Stimulated activated CD8-positive, alpha-beta memory T cell treated with anti-CD3 and anti-CD28 coated beads, Interleukin-2, amount 100 ng/mL, for 1 hour (primary cell): ENCODE measurements at places on chromosomes 6 and 20.

- DNase-seq, result no peak
Measured at GRCh38 chr20:55437798-55438415, 567.4 kb downstream of the CBLN4 start.

- DNase-seq, result no peak
Measured at GRCh38 chr20:38586181-38586525, 5.2 kb downstream of the ADIG start.

- DNase-seq, result no peak
Measured at GRCh38 chr6:170452767-170453545, 100.2 kb downstream of the PSMB1 start.

DNA sequence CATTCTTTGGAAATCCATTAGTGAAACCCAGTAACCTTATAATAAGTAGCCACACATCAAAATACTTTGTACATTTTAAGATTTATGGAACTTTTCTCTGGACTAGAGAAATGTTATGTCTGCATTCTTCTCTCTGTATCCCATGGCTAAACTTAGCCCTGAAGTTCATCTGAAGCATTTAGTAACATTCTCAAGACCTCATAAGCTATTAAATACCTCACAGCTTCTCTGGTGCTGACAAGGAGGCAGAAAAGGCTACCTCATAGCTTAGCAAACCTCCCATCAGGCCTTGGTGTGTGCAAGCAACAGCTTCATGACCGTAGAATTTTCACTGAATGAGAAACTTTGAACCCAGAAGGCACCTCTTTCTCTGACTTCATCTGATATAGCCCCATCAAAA lies 38.9 kb upstream of the HDGFL1 start:
- no peak for DNase-seq

- no peak for DNase-seq
Measured at GRCh38 chr6:41707565-41708200, 27.7 kb downstream of the TFEB start.

DNA sequence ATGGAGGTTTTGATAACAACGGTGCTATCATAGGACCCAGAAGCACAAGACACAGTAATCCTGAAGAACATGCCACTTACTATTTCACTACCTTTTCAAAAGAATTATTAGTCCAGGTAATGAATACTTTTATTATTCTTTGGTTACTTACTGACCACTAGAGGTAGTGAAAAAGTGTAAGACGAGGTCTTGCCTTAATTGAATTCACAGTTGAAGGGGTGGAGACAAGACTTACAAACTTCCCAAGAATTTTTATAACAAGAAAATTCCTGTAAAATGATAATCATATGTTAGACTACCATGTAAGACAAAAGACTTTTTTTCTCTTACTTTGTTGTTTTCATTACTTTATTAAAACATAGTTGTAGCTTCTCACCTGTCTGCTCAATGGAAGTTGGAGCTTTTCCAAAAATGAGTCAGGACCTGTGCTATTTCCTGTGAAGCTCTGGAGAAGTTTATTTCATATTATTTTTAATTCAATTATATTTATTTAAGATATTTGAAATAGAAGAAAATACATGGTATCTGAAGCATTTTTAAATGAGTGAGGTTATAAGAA lies 52.4 kb downstream of the DOP1A start:
- no peak for DNase-seq

DNA sequence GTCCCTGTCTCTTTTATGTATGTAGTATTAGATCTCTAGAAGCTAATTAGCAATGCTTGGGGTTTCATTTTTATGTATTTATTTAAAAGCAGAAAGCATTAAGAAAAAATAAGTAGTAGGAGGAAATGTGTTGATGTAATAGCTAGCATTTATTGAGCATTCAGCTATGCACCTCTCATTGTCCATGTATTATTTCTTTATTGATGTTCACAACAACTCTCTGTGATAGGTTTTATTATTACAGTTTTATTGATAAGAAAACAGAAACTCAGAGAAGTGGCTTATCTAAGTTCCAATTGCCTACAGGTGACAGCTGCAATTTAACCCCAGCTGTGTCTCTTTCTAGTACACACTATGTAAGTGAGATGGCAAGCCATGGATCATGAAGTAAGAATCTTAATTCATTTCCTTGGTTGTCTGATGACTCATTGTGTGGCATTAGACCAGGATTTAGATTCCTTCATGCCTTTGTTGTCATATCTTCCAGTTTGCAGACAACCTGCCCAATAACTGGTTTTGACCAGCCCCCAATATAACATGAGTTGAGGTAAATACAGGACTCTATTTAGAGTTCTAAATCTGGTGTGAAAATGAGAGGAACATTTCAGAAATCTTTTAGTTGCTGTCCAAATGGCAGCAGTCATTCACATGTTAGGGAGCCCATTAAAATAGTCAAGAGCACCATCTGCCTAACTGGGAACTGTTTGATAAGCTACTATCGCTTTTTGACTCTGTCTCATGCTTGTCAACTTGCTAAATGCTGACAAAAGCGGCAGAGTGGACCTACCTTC lies 170.8 kb upstream of the PHACTR1 start:
- no peak for DNase-seq

- DNase-seq, result no peak
Measured at GRCh38 chr20:48277266-48277665, 492.0 kb upstream of the SULF2 start.

GRCh38 chr6:95230071-95230740 lies 347.1 kb upstream of the MANEA start:
- no peak for DNase-seq

DNA sequence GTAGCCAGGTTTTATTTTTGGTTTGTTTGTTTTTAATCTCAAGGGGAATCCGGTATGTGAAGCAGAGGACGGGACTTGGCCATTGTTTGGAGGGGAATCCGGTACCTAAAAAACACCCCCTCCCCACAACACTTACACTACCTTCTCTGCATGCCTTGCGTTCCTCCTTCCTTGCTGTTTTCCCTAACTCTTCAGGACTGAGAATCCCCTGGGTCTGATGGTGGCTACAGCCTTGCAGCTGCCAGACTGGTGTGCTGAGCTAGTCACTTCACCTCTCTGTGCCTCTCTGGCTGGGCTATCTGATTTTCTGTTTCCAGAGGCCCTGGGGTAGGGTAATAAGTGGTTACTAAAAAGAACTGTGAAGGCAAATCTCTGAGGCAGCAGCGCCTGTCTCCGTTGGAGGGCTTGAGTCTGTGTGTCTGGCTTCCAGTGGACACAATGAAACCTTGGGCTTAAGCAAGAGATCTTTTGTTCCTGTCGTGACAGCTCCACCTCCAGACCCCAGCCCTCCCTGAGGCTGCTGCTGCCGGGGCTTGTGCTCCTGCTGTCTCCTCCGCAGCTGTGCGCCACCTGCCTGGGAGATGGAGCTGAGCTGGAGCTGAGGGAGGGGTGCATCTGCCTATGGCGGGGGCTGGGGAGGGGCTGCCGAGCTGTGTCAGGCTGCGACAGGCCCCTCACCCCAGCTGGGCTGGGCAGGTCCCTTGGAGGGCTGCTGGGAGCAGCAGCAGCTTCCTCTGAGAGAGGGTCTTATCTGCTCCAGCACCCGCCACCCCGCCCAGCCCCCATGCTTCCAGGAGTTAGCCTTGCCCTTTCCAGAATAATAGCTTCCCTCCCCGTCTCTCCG lies 65.8 kb upstream of the CCDC167 start:
- DNase-seq, result no peak

DNA sequence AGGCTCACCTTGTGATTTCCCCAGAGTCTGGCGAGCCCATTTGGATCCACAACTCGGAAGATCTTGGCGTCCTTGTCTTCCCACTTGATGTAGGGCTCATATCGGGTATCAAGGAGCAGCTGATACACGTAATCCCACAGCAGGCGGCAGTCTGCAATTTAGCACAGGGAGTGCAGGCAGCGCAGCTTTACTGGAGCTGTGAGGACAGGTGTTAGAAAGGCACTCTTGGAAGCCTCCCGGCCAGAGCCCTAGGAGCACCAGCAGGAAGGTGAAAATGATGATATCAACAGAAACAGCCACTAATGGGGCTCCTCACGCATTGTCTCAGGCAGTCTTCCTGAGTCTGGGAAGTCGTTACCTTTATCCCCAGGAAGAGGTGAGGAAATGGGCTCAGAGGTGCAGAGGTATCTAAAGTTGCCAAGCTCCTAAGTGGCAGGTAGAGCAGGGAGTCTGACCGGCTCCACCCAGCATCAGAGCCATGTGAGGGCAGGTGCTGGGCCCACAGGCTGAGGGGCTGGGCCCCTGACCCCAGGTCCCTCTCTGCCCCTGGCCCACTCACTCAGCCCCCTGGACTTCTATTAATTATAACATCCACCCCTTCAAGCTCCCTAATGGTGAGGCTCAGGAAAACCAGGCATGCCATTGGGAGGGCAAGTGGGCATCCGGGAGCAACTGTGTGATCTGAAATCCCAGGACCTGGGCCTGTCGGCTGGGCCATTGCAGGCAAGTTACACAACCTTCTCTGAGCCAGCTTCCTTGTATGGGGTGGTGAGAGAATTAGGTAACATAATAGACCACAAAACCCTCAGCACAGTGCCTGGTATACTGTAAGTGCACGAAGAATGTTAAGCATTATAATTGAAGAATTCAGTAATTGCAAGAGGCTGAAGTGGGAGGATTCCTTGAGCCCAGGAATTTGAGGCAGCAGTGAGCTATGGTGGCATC lies 18.3 kb downstream of the ETV7 start:
- DNase-seq, result no peak

GRCh38 chr6:75223428-75223827 lies 17.6 kb upstream of the COL12A1 start:
- DNase-seq, result no peak

DNA sequence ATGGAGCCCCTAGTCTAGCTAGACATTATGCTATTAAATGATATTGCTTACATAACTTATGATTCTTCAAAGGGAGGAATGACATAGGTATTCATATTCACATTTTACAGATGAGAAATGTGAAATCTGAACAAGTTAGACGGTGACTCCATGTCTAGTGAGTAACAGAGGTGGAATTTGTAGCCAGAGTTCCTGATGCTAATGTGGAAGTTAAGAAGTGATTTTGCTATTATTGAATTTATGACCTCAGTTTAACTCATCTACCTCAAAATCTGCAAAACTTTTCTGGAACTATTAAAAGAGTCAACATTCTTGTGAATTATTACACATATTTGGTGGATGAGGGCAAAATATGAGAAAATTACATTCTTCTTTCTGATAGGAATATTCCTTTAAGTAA lies 347.6 kb upstream of the MMS22L start:
- no peak for DNase-seq

- no peak for DNase-seq
Measured at GRCh38 chr6:168860341-168860740, 393.3 kb downstream of the THBS2 start.

- DNase-seq, result no peak
Measured at GRCh38 chr20:40173872-40174271, 515.2 kb downstream of the MAFB start.

GRCh38 chr6:150083839-150084238 lies 14.9 kb upstream of the ULBP3 start:
- no peak for DNase-seq

GRCh38 chr6:135531954-135532490 lies 34.5 kb upstream of the AHI1 start:
- DNase-seq, result no peak

DNA sequence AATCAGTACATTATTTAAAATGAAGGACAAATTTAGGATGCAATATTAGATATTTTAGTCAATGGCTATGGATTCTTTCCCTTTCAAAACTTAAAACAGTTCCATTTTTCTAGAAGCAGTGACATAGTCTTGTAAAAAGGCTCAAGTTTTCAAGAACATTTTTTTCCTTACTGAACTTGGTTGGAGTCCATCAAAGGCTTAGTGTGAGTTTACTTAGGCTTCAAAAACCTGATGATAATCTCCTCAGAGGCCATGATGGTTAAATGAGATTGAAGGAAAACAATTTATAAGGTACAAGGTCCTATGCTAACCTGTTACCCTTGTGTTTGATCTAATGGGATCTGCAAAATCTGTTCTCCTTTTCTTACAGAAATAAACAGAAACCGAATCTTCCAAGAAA lies 531.8 kb downstream of the UTRN start:
- DNase-seq, result no peak

- no peak for DNase-seq
Measured at GRCh38 chr20:3635346-3635745, 27.9 kb downstream of the GFRA4 start.

DNA sequence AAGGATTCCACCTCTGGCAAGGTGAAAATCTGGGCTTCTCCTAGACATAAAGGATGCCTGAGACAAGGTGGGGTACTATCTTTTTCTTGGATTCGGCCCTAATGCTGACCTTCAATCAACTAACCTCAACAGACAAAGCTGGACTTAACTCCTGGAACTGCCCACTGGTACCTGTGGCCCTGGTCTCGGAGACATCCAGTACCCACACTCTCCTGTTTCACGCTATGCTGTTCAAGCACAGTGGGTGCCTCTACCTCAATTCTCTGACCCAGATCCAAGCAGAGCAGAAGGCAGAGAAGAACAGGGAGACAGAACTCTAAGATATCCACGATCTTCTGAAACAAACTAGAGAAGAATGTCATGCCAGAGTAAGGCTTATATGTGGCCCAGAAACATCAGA lies 189.8 kb upstream of the FOXQ1 start:
- no peak for DNase-seq

GRCh38 chr6:81693266-81693665 lies 59.2 kb downstream of the TENT5A start:
- DNase-seq, result no peak

- DNase-seq, result no peak
Measured at GRCh38 chr6:158688860-158689259, 39.0 kb downstream of the SYTL3 start.

- no peak for DNase-seq
Measured at GRCh38 chr6:133549371-133549801, 308.2 kb downstream of the EYA4 start.

DNA sequence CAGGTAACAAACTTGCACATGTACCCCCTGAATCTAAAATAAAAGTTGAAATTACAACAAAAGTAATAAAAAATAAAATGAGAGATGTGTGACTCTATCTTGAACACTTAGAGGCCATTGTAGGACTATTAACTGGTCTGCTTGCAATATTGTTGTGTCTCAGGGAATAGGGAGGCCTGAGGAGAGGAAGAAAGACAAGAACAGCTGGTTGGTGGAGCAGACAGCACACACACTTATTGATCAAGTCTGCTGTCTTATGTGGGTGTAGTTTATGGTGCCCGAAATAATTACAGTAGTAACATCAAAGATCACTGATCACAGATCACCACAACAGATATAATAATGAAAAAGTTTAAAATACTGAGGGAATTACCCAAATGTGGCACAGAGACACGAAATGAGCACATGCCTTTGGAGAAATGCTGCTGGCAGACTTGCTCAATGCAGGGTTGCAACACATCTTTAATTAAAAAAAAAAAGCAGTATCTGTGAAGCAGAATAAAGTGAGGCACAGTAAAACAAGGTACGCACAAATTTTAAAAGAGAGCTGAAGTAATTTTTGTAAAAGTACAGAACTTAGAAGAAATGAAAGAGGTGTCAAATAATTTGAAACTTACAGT lies 110.1 kb upstream of the HDAC2 start:
- DNase-seq, result no peak

DNA sequence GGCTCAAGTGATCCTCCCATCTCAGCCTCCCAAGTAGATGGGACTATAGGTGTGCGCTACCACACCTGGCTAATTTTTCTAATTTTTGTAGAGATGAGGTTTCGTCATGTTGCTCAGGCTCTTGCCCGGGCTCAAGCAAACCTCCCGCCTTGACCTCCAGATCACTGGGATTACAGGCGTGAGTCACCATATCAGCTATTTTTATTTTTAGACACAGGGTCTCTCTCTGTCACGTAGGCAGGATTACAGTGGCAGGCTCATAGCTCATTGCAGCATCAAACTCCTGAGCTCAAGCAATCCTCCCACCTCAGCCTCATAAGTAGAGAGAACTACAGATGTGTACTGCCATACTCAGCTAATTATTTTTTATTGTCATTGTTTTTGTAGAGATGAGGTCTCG lies 41.7 kb downstream of the SLC23A2 start:
- DNase-seq, result no peak
